Epithelial cell of proximal tubule (primary cell): ENCODE measurements at places on chromosomes 4 and X. TPM values are rescaled to one million over a fixed set of nuclear protein-coding genes. Genes with fewer than 3 reads are reported as not detected.

GRCh38 chrX:132063862-132064261, 40.8 kb downstream of the STK26 start:
- DNase-seq = no peak

GRCh38 chr4:29002151-29002550, 1718.0 kb upstream of the PCDH7 start:
- DNase-seq = no peak

DNA sequence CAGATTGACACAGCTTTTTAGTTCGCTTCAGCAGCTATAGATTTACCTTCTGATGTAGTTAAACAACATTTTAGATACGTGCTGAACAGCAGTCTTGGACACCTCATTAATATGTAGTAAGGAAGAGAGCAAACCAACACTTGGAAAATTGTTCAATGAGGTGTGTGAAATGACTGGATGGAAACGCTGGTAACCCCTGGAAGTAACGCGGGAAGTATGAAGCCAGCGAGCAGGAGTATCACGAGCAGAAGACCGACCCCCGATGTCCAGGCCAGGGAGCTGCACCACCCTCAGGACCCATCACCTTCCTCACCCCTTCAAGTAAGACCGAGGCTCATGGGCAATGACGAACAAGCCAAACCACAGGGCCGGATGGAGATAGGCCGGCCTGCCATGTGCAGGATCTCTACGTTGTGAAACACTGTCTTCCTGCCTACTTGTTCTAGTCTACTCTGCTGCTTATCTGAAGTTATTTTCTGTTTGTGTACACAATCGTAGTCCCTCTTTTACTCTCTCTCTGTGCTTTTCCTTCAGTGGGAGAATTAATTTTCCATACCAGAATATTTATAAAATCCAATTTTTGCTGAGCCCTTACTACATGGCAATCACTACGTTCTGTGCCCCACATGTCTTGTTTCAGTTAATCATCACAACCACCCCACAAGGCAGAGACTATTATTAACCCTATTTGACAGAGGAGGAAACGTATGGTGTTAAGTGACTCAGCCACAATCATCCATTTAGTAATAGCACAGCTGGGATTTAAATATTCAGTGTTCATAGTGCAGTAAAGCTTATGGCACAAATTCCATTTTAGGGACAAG, 221.7 kb downstream of the APBB2 start:
- DNase-seq = peak; percentile 43

DNA sequence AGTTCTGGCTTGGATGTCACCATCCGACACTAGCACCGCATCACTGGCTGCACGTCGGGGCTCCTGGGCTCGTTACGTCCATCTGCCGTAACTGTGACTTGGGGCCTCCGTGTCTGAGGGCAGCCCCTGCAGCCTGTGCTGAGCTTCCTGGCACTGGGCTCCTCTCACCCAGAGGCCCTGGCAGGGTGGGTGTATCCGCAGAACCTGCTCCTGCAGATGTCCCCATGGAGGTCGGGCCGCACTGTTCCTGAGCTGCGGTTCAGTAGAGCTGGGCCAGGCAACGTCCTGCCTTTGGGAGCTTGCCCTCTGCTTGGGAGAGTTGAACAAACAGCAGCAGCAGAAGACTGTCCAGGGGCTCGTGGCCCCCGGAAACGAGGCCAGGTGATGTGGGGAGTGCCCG, 71.4 kb downstream of the RGS12 start:
- no peak for DNase-seq

DNA sequence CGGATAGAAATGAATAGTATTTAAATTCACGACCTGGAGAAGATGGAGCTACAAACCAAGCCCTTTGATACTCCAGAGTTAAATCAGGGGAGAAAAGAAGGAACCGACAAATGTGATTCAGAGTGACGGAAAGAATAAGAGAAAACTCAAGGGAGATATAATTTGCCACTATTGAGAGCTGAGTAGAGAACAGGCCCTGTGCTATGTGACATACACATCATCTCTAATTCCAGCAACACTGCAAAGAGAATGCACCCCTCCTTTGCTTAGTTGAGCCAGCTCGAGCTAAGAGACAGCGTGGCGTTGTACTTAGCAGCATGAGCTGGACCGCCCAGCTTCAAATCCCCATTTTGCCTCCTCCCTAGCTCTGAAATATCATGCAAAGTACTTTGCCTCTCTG, 266.4 kb upstream of the TENM3 start:
- DNase-seq = no peak

The NDNF gene
- 0.43 and 0.46 TPM in 2 replicates for total RNA-seq

The NXF2B gene
- total RNA-seq = not detected in 2 replicates
